Activated naive CD4-positive, alpha-beta T cell treated with anti-CD3 and anti-CD28 coated beads, Interleukin-2, amount 50 U/mL, for 16 hours (primary cell): ENCODE measurements at places on chromosomes 4 and X.

DNA sequence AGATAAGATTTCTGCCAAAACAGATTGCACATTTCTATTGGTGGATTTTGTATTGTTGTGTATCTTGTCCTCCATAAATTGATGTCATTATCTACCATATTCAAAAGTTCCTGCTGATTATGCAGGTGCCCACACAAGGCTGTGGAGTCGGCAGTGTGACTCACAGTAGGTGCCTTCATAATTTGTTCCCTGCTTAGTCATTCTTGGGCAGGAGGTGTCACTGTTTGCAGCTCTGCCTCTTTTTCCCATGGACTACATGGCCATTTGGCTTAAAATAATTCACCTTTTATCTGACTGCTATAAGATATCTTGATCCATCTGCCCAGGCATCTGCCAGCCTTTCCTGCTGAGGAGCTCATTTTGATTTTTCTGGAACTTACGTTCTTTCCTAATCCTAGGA, 33.6 kb upstream of the ENPEP start:
- DNase-seq = no peak

GRCh38 chr4:156953951-156954350, 17.6 kb downstream of the PDGFC start:
- DNase-seq = no peak

GRCh38 chr4:3384391-3384770, 57.4 kb upstream of the HGFAC start:
- DNase-seq = no peak

DNA sequence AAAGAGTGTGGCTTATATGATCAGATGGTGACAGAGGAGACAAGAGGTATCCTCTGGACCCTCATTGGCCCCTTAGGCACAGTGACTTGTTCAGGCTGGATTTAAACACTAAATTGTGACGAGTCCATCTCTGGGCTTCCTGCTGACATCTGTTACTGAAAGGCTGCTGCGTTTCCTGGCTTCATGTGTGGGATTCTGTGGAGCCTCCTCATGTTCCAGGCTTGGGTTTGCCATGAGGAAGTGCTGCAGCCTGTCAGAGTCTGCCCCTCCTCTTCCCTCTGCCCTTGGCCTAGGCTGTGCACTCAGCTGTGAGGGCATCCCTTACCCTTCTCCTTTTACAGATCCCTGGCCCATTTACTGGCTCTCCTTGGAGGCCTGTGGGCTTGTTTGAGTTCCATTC, 159.1 kb upstream of the TTC29 start:
- no peak for DNase-seq

GRCh38 chr4:89994176-89994873, 99.7 kb downstream of the MMRN1 start:
- no peak for DNase-seq

DNA sequence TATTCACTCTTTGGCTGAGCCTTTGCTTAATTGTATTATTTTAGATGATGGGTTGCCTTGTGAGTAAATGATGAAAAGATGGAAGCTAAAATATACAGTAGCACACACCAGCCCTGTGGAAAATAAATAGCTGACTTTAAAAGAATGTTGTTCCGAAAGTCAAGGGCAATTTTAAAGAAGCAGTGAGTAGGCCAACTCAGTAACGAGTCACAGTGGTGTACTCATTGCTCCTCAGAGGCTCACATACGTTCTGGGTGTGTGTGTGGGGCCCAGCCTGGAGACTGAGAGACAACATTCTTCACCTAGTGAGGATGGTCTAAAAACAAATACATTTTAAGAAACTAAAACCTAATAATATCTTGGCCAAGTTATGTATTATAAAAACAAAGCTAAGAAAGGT, 640.3 kb downstream of the TRIML1 start:
- no peak for DNase-seq
